Fibroblast of skin of left biceps (primary cell): ENCODE measurements at places on chromosomes 12 and 14.
A peak's percentile ranks its signal among the peaks of the same experiment; 100 is the strongest.

DNA sequence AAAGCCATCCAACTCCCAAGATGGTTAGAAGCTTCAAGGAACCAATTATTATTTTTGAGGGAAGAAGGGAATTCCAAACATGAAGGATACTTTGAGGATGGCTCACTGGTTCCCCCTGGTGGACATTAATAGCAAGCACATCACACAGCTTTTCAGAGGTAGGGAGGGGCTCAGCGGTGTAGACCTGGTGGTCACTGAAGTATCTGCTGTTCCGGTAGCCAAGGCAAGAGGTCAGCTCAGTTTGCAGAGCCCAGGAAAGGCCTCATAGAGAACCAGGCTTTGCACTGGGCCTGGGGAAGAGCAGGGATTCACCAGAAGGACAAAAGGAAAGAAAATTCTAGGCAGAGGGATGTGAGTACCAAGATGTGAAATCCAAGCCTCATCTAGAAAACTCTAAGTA is 118.7 kb downstream of the KSR2 start:
- no peak for DNase-seq

DNA sequence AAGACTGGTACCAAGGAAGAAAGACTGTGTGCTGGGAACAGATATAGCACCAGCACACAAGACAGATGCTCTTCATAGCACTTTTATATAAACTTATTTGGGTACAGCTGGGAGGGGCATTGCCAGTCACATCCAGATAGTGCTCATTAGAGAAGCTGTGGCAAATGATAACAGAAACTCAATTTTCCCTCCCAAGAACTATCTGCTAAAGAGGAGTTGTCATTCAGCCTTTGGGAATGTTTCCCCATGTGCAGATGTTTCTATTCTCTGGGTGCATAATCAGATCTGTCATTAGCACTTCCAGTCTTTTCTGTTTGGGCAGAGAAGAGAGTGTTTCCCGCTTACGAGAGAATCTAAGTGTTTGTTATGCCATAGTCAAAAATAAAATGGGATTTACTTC is 714.9 kb upstream of the MDGA2 start:
- no peak for DNase-seq

GRCh38 chr12:131829356-131829747 is 1.2 kb downstream of the MMP17 start:
- DNase-seq = no peak

DNA sequence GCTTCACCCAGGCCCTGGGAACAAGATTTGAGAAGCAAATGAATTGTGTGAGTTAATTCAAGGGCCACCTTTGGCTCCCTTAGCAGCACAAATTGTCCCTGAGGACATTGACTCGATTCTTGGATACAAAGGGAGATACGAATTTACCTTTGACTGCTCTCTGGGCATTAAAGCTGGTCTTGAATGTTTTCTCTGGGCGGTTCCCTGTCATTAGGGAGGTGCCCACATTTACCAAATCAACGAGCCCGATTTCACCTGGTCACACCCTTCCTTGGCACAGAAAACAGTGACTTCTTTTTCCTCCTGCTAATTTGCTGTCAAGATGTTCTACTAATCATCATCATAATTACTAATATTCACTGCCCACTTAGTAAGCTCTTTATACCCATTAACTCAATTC is 27.1 kb upstream of the CCDC63 start:
- DNase-seq = no peak

GRCh38 chr14:64815257-64815656 is 64.5 kb downstream of the SPTB start:
- no peak for DNase-seq

DNA sequence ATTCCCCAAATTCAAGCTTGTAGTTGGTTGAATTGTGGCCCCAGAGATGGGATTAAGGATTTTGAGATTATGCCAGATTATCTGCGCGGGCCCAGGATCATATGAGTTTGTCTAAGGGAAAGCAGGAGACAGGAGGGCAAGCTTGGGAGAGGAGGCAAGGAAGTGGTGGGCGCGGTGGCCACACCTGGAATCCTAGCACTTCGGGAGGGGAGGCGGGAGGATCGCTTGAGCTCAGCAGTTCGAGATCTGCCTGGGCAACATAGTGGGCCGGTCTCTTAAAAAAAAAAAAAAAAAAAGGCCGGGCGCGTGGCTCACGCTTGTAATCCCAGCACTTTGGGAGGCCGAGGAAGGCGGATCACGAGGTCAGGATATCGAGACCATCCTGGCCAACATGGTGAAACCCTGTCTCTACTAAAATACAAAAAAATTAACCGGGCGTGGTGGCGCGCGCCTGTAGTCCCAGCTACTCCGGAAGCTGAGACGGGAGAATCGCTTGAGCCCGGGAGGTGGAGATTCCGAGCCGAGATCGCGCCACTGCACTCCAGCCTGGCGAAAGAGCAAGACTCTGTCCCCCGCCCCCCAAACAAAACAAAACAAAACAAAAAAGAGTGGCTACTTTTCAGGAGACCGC is 881 bp upstream of the PUS1 start:
- DNase-seq = no peak

DNA sequence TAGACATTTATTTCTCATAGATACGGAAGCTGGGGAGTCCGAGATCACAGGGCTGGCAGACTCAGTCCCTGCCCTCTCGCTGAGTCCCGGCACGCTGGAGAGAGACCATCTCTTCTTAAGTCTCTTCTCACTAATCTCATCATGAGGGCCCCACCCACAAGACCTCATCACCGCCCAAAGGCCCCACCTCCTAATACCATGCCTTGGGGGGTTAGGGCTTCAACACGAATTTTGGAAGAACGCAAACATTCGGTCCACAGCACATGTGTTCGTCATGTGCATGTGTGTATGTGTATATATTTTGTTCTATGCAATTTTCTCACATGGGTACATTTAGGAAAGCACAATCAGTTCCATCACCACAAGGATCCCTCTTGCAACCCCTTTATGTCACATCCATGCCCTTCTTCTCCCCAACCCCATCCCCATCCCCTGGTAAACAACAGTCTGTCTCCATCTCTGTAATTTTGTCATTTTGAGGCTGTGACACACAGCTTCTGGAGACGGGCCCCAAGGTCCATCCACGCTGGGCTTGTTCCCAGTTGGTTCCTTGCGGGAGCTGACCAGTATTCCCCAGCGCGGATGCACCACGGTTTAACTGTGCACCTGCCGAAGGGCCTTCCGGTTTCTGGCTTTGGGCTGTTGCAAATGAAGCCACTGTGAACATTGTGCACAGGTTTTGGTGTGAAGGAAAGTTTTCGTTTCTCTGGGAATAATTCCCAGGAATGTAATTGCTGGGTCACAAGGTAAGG is 317.5 kb upstream of the DIO3 start:
- DNase-seq = no peak

DNA sequence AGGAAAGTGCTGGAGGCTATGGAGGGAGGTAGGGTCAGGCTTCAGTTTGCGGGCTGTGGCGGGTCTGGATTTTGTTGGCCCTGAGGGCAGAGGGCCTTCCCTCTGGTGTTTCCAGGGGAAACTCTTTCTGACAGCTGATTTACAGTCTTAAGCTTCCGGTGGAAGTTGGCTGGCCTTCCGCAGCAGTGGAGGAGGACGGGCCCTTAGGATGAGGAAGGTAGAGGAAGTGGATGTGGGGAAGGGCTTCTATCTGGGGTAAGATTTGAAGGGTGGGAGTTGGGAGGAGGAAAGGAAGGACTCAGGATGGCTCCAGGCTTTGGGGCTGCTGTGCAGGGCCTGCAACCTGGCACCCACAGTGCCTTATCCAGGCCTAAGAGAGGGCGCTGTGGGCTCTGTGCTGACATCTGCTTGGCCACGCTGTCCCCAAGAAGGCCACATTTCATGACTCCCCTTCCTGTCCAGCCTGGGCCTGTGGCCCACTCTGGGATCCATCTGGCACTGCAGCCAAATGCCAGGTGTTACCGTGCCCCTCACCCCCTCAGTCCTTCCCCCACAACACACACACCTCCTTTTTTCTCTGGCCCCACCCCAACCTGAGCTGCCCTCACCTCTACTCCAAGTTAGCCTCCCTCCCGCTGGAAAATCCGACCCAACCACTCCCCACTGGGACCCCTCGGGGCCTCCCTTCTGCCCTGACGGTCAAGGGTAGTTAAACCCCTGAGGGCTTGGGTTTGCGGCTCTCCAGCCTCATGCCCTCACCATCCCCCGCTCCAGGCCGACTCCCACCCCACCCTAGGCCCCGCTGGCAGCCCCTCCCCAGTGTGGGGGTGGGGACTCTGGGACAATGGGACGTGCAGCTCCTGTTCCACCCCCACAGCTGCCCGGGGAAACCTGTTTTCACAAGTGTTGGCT is 7.7 kb upstream of the PPP1R13B start:
- DNase-seq = no peak

- no peak for DNase-seq
Measured at GRCh38 chr12:121455766-121456420, 56.0 kb downstream of the RNF34 start.

DNA sequence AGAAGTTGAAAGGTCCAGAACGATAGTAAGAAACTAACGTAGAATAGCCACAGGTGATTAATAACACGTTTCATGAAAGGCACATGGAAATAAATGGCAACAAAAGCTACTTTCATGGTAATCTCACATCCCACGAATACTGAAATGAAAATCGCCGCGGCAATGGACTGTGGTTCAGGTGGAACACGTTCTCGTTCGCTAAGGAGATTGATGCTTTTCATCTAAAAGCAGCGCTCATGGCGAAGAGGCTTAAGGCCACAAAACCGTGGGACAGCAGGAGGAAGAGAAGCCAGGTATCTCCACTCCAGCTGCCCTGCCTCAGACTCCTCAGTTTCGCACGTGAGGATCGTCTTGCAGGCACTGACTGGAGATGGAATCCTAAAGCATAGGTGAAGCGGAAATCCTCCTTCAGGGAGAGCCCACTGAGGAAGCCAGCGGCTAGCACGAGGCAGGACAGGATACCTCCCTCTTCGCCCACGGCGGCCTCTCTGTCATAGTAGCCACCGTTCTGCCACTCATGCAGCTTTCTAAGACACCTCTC is 696 bp upstream of the GPHN start:
- no peak for DNase-seq

- no peak for DNase-seq
Measured at GRCh38 chr12:65280306-65280705, 1.8 kb downstream of the MSRB3 start.

- DNase-seq = no peak
Measured at GRCh38 chr12:132367852-132368251, 38.5 kb upstream of the GALNT9 start.

- DNase-seq = no peak
Measured at GRCh38 chr14:57897144-57897748, 31.4 kb upstream of the SLC35F4 start.

GRCh38 chr12:86261142-86261541 is 5.0 kb upstream of the MGAT4C start:
- no peak for DNase-seq

GRCh38 chr12:51368640-51369517 is 22.3 kb downstream of the GALNT6 start:
- DNase-seq = no peak

GRCh38 chr12:68294251-68294650 is 37.9 kb downstream of the MDM1 start:
- no peak for DNase-seq

DNA sequence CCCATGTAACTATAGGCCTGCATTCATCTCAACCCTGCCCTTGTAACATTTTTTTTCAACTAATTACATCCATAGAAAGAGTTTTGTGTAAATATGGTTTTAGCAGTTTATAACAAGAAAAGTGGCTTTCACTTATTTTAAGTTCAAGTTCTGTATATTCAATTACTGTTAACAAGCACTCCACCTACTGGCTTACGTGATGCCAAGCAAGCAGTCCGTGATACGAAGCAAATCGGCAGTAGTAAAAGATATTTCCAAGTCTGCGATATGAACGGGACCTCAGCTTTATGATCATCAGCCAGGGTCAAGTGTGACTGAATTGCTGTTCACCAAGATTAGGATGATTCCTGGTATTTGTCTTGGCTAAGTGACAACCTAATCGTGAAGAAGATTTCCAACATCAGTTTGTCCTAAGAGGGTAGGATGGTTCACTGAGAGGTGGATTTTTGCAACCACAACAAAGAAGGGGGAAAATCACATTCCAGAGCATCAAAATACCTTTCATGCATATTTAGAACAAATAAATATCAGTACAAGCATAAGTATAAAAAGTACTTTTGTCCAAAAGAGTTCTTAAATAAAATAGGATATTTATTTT is 456.2 kb downstream of the FOXG1 start:
- peak; percentile 21 for DNase-seq

GRCh38 chr14:85752175-85752574 is 222.2 kb downstream of the FLRT2 start:
- no peak for DNase-seq

GRCh38 chr12:98532687-98533304 is 17.4 kb downstream of the TMPO start:
- DNase-seq = peak; percentile 30
